Effector CD4-positive, alpha-beta T cell (primary cell): ENCODE measurements at places on chromosomes 3 and 15.

- DNase-seq: no peak
Observed at GRCh38 chr3:47404955-47405790, 24.4 kb downstream of the PTPN23 start.

GRCh38 chr3:52055537-52056351 is 627 bp downstream of the DUSP7 start:
- peak; percentile 18 for DNase-seq

DNA sequence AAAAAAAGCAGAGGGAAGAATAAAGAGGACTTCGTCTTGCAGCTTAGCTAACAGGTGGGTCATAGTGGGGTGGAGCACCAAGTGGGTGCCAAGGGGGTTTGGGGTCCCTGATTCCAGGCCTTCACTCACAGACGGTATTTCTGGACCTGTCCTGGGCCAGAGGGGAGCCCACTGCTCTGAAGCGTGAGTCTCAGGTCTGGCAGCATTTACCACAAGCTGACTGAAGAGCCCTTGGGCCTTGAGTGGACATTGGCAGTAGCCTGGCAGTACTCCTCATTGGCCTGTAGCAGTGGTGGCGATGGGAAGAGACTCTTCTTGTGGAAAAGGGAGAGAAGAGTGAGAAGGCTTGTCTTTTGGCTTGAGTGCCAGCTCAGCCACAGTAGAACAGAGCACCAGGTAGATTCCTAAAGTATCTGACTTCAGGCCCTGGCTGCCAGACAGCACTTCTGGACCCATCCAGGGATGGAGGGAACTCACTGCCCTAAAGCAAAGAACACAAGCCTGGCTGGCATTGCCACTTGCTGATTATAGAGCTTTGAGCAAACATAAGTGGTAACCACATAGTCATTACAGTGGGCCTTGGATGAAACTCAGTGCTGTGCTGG is 72.9 kb downstream of the GLDN start:
- DNase-seq: no peak

DNA sequence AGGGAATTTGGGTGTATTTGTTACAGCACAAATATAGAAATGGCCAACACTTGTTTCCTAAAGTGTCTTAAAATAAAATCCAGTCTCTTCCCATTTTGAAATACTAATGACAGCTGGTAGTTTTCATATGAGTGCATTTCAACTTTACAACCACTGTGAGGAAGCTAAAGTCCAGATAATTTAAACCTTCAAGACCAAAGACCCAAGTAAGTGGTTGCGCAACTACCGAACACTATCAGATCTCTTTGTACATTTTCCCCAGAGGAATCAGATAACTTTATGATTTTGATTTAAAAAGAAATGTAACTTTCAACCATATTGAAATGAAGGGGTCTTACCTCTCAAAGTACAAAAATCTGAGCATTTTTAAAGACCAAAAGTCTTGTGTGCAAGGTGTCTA is 14.3 kb downstream of the BCL2L10 start:
- DNase-seq: no peak

DNA sequence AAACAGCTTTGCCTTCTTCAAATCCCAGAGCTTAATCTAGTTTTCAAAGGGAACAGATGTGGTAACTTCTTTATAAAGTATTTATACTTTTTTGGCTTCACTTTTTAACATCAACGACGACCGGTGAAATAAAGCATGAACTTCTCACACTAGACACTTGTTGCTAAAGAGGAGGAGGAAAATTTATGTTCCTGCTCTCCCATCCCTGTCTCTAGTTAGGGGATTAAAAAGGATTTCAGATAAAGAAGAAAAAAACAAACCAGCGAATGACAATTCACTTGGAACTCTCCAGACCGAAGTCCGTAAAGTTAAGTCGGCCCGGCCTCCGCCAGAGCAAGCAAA is 672 bp downstream of the NEDD4 start:
- DNase-seq: no peak
